ENCODE measurements at places on chromosomes 11 and 22.

DNA sequence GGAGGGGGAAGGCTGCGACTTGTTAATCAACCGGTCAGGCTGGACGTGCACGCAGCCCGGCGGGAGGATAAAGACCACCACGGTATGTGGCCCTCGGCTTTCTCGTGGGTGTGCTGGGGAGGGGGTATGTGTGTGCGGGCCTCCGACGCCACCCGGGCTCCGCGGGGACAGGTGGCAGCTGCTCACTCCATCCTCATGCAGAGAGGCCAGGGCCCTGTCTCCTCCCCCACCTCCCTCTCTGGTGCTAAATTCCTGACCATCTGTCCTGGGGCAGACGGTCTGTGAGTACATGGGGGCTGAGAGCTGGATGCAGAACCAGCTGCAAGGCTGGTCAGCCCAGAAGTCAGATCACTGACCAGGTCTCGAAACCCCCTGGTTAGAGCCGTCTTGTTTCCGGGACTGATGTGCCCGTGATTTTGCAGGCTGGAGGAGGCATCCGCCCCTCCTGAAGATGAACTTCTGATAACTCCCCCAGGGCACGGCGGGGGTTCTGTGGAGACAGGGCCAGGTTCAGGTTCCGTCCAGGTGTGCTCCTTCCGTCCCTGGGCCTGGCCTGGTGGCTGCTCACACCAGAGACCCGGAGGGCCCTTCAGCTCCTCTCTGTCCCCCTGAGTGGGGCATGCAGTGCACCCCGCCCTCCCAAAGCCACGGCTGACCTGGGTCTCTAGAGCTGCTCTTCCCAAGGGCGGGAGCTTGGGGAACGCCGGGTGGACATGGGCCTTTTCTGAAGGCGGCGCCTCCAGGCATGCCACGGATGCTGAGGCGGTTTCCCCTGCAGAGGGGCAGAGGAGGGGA is 1119.7 kb downstream of the BRD1 start:
- no peak for DNase-seq

DNA sequence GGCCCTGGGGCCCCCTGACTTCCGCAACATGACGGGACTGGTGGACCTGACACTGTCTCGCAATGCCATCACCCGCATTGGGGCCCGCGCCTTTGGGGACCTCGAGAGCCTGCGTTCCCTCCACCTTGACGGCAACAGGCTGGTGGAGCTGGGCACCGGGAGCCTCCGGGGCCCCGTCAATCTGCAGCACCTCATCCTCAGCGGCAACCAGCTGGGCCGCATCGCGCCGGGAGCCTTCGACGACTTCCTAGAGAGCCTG is 992 bp downstream of the LRFN4 start:
- no peak for DNase-seq

DNA sequence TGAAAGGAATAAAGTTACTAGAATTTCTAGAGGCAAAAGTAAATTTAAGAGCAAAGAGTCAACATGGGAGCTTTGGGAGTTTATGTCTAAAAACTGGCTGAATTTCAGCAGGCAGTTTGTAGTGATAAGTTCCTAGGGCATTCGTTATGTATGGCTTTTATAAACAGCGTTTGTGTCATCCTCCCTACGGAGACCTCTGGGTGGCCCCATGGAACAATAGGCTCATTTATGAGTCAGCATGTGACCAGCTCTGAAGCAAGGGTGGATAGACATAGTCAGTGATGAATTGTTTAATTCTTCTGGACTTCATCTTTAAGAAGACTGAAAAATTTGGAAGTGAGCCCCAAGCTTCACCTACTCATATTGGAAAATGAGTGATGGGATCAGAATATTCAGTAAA is 37.1 kb downstream of the SVIP start:
- DNase-seq = no peak

- no peak for DNase-seq
These were observed 79.7 kb upstream of the LINC01488 start for GRCh38 chr11:69401715-69402114.

GRCh38 chr11:1519028-1520010 is 32.7 kb upstream of the MOB2 start:
- no peak for DNase-seq

DNA sequence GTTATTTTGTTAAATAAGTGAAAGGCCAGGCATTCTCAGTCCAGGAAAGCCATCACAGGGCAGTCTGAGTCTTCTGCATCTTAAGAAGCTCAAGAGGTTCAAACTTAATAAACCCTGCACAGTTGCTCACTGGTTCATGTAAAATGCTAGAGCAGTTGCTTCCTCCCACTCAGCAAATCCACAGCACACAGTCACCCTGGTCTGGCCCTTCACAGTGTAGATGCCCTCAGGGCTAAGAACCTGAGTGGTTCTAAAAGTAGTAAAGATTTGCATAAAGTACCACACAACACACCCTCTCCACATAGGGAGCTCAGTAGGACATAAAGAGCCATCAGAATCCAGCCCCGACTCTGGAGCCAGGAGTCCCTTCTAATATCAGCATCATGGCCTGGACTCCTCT is 58.7 kb downstream of the ZNF280B start:
- DNase-seq = no peak

DNA sequence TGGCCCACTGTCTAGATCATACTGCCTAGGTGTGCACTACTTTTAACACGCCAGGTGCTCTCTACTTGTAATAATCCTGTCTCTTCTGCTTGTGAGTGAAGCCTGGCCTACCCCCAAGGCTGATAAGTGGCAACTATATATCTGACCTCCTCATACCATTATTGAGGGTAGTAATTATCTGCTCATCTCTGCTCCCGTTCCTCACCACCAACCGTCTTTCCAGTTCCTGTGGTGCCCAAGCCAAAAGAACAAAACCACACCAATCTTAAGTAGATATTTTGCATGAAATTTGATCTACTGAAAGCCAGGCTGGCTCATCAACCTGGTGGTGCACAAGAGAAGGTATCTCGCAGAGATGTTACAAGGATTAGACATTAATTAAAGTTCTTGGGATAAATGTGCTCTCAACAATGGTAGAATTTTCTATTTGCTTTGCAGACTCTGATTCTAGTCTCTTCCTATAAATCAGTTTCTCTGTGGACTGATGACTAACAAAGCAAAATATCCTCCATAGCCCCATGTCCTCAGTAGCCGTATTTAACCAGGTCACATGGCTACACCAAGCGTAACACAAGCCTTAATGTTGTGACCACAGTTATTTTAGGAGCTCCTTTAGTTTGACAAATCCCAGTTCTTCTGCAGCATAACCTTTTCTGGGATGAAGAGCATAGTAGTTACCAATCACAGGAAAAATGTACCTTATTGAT is 267.2 kb downstream of the NTM start:
- DNase-seq = no peak

- DNase-seq = no peak
These were observed 20.7 kb downstream of the ZBTB16 start for GRCh38 chr11:114080219-114080618.

DNA sequence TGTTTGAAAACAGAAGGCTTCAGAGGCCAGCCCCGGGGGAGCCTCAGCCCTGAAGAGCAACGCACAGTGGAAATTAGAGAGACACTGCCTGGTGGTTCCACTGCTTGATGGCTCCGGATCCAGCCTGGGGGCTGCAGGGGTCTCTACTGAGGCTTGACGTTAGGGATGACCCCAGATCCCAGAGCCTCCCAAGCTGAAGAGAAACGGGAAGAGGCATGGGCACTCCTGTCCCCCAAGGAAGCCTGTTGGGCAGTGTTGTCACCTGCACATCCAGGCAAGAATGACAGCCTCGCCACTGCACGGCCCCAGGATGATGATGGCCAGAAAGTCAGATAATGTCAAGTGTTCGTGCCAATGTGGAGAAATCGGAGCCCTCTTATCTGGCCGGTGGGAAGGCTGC is 56.8 kb upstream of the FGF3 start:
- DNase-seq = no peak

GRCh38 chr11:47394322-47395222 is 13.8 kb upstream of the SLC39A13 start:
- peak; percentile 39 for DNase-seq

GRCh38 chr11:64542172-64543125 is 48.6 kb upstream of the SLC22A12 start:
- no peak for DNase-seq

GRCh38 chr11:120500414-120501071 is 11.0 kb upstream of the GRIK4 start:
- DNase-seq = no peak

DNA sequence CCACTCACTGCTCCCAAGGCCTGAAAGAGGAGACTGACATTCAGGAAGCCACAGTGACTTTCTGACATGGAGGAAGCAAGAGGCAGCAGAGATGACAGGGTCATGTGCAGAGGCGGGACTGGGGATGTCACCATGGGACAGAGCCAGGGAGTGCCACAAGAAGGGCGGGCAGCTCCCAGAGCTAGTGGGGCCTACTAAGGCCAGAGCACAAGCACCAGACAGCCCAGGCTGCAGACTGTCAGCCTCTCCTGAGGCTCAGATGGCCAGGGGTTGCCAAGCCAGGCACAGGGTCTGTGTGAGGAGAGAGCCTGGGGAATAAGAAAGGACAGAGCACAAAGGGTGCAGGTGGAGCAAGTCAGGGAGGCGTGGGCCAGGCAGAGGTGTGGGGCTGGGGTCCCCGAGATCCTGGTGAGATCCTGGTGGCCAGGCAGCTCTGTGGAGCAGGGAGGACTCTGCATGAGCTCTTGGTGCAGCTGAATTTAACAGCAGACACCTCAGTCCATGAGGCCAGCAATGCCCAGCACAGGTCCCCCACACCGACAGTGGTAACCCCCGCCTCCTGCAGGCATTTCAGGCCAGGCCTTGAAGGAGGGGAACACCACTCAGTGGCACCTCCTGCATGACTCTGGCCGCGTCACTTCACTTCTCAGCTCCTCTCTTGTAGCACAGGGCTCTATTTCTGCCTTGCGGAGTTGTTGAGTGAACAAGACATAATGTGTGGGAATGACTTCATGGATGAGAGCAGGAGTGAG is 52.3 kb downstream of the SGSM3 start:
- DNase-seq = no peak

DNA sequence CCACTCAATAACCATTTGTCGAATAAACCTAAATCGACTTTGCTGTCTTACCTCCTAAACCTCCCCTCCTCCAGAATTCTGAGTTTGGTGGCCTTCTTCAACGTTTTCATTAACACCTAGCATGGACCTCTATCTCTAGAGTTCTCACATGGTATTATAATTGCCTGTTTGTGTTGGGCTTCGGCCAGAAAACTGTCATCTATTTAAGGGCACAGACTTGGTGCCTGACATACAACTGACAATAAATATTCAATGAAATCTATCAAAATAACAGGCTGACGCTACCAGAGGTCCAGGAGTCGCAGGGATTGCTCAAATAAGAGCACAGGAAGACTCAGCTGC is 687 bp downstream of the ALKBH8 start:
- no peak for DNase-seq

DNA sequence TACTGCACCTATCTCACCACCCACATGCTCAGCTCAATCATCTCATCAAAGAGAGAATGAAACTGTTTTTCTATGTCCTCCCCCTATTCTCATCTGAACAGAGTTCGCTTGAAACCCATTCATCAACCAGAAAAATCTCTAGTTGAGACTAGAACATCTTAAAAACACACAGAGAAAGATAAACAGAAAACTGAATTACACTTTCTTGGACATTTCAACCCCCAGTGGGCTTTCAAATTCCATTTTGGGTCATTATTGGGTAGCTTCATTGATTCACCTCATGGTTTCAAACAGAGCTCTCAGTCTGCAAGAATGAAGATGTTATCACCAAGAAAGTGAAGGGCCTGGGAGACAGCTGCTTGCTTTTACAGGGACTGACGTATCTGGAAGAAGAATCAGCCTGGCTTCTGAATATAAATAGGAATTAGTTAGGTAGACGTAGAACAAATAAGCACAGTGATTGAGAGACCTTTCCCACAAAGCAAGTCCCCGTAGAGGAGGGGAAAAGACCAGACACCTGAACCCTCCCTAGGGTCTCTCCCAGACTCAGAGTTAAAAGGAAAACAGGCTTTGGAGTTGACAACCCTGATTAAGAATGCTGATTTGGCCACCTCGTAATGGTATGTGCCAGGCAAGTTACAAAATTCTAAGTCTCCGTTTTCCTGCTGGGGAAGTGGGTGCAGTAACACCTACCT is 155.7 kb downstream of the BBOX1 start:
- DNase-seq = no peak

- DNase-seq = no peak
These were observed 140.4 kb upstream of the ARHGAP42 start for GRCh38 chr11:100546714-100547113.

- DNase-seq = no peak
These were observed 1.1 kb upstream of the ATP6V1E1 start for GRCh38 chr22:17629641-17630040.

GRCh38 chr11:18853086-18853720 is 61.6 kb upstream of the PTPN5 start:
- no peak for DNase-seq

DNA sequence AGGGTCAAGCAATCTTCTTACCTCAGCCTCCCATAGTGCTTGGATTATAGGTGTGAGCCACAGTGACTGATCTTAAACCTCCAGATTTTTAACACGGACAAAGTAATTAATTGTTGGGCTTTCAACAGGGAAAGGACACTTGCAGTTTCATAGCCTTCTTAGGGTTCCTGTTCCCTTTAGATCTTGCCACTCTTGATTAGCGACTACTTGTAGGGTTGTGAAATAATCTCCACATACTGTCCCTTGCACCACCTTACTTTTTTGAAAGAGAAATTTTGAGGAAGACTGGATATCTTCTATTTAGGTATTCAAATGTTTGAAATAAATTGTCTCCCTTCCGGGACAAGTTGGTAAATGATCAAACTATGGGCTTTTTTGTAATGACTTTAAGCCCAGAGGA is 7.6 kb downstream of the MS4A4E start:
- DNase-seq = no peak

GRCh38 chr11:31870609-31871309 is 59.6 kb upstream of the PAX6 start:
- no peak for DNase-seq

DNA sequence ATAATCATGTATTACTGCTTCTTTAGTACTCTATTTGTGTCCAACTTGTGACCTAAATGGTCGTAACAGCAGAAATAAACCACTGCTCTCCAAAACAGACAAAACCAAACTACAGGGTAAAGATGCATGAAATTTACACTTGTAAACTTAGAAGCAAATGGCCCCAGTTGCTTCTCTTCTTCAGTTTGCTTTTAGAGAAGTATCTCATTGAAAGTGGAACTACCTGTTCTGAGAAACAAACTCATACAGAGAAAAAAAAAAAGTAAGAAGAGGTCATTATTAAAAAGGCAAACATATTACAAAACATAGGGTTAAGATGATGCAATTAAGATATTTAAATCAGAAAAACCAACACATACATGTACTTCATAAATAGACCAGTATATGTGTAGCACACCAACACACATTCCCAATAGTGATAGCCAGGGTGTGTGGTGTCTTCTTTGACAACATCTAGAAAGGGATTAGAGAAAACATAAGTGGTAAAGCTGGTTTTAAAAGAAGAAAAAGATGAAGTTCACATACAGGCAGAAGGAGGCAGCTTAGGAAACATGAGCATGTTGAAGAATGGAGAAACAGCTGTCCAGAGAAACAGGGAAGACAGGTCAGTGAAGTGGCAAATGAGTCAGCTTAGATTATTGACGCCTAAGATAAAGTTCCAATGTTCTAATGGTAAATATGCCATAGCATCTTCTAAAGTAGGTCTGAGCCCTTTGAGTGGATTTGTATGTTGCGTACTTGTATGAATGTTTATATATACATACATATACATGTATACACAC is 844.7 kb upstream of the CCDC90B start:
- no peak for DNase-seq

- DNase-seq = no peak
These were observed 29.8 kb downstream of the MTMR3 start for GRCh38 chr22:29912605-29913398.

Data from stimulated activated CD8-positive, alpha-beta memory T cell treated with anti-CD3 and anti-CD28 coated beads, Interleukin-2, amount 100 ng/mL, for 1 hour (primary cell).